ENCODE measurements at places on chromosomes 6 and 20.
A peak's percentile ranks its signal among the peaks of the same experiment; 100 is the strongest.

DNA sequence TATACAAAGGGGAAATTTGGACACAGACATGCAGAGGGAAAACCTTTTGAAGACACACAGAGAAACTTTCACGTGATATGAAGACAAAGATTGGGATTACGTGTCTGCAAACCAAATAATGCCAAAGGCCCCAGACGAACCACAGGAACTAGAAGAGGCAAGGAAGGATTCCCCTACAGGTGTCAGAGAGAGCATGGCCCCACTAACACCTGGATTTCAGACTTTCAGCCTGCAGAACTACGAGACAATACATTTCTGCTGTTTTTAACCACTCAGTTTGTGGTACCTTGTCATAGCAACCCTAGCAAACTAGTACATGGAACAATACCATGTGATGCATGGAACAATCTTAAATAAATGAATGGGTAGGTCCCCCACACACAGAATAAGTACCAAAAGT lies 341.0 kb downstream of the HDGFL1 start:
- no peak for DNase-seq

GRCh38 chr6:161744211-161745067 lies 470.6 kb upstream of the AGPAT4 start:
- DNase-seq: no peak

DNA sequence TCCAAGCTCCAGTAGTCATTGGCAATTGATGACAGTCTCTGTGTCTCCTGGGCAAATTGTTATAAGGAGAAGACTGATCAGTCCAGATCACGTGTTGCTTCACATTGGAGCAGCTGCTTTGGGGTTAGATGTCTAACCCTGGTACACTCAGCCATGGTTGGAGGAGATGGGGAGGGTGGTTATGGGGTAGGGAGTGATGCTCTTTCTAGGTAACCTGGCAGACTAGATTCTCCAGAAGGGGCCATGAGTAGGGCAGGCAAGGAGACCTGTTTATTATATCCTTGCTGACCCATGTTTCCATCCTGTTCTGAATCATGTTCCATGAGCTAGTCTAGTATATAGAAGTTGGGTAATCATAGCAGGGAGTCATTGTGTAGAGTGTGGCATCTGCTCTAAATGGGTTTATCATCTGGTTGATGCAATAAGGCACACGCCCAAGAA lies 50.8 kb upstream of the BACH2 start:
- no peak for DNase-seq

- DNase-seq: no peak
These were observed 48.1 kb downstream of the CTCFL start for GRCh38 chr20:57476641-57477461.

DNA sequence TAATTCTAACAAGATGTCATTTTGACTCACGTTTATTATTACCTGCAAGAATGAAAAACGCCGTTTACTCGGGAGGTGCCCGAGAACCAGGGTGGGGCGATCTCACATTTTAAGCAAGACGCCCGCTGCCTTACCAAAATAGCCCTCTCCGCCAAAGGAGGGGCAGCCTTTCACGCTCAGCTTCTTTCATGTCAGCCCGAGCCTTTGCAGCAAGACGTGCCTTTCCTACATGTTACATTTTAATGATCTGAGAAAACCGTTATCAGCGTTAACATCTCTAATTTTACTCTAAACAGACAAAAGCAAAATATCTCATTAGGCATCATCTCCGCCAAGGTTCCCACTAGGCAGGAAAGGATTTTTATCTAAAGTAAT lies 2.0 kb downstream of the BACH2 start:
- no peak for DNase-seq

GRCh38 chr20:7406671-7407070 lies 533.6 kb downstream of the HAO1 start:
- DNase-seq: no peak

- DNase-seq: no peak
These were observed 233.7 kb downstream of the DLL1 start for GRCh38 chr6:170057034-170057734.

- no peak for DNase-seq
These were observed 194.5 kb upstream of the CDYL start for GRCh38 chr6:4581468-4582385.

DNA sequence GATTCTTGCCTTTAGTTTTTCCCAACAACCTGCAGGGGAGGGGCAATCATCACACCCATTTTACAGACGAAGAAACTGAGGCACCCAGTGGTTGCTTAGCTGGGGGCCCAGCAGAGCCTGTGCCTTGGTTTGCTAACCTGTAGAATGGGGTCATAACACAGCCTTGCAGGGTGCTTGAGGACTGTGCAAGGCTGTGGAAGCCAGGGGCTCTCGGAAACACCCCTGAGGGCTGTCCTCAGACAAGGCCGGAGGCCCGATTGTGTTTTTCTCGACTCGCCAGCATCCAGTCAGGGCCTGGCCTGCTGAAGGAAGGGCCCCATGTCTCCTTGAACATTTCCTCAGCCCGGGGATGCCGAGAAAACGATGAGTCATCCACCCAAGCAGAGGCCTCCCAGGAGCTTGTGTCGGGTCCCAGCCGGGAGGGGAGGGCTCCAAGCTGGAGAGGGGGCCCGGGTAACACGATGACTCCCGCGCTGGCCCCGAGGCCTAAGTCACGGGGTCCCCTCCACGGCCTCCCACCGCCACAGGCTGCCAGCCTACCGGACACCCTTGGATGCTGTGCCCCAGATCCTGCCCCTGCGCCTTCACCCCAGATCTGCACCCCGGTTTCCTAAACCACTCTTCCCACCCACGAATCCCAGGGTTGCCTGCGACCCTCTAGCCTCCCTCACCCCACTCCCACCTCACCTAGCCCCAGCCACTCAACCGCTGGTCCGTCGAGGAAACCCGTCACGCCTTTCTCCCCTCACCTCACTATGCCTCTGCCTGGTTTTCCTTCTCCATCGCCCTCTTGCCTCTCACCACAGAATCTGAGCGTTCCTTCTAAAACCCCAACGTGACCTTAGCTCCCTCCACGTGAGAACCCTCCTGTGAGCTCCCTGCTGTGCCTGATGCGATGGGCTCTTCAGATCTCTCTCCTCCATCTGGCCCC lies 10.6 kb downstream of the NOL4L start:
- no peak for DNase-seq

DNA sequence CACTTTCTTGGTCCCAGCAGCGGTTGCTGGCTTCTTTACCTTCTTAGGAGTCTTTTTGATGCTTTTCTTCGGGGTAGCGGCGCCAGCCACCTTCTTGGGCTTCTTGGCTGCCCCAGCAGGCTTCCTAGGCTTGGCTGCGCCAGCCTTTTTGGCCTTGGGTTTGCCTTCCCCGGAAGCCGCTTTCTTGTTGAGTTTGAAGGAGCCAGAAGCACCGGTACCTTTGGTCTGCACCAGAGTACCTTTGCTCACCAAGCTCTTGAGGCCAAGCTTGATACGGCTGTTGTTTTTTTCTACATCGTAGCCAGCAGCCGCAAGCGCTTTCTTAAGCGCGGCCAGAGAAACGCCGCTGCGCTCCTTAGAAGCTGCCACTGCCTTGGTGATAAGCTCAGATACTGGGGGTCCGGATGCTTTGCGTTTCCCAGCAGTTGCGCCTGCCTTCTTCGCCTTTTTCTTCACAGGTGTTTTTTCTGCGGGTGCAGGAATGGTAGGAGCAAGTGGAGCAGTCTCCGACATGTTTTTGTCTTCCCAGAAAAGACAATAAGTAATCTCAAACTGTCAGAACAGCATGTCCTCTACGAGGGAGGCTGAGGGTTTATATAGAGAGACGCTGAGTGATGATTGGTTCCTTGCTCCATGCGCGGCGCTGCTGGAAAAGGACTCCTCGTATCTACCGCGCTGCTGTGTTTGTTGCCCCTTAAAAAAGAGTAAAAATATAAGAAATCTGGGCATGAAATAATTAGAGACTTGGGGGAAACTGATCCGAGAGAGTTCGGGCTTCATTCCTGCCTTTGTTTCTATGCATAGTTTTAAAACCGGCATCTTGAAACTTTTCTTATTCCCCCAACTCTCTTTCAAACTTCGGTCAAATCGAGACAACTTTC lies 130.3 kb upstream of the BTN3A2 start:
- peak; percentile 36 for DNase-seq

GRCh38 chr20:52410182-52410647 lies 218.6 kb upstream of the ZFP64 start:
- DNase-seq: peak; percentile 19

DNA sequence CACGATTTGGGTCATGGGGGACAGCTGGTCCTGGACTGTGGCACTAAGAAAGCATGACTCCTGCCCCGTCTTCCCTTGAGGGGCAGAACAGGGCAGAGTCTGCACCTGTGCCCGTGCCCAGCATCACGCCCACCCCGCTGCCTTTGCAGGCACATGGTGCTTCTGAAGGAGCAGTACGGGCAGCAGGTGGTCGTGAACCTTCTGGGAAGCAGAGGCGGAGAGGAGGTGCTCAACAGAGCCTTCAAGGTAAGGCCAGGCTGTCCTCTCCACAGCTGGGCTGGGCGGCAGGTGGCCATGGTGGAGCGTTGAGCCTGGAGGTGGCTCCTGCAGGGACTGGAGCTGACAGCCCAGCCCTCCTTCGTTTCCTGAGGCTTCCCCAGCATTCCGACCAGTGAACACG lies 77.4 kb downstream of the SYNJ2 start:
- DNase-seq: no peak

DNA sequence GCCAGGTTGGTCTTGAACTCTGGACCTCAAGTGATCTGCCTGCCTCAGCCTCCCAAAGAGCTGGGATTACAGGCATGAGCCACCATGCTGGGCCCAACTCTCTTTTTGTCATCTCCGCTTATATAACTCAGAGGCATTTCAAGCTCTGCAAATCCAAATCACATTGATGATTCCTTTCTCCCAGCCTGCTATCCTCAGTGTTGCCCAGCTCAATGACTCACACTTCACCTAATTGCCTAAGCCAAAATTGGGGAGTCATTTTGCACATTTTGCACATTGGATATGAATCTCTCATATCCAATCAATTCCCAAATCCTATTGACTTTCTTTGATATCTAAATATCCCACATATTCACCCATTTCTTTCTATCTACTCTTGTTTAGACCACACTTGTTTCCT lies 3.9 kb downstream of the UTRN start:
- no peak for DNase-seq

GRCh38 chr20:61949714-61950640 lies 115.7 kb downstream of the TAF4 start:
- DNase-seq: no peak

GRCh38 chr6:162029873-162030576 lies 697.5 kb downstream of the PRKN start:
- no peak for DNase-seq

- DNase-seq: no peak
These were observed 151.5 kb upstream of the FLRT3 start for GRCh38 chr20:14488756-14489479.

GRCh38 chr20:31572042-31572700 lies 32.9 kb upstream of the ID1 start:
- no peak for DNase-seq

DNA sequence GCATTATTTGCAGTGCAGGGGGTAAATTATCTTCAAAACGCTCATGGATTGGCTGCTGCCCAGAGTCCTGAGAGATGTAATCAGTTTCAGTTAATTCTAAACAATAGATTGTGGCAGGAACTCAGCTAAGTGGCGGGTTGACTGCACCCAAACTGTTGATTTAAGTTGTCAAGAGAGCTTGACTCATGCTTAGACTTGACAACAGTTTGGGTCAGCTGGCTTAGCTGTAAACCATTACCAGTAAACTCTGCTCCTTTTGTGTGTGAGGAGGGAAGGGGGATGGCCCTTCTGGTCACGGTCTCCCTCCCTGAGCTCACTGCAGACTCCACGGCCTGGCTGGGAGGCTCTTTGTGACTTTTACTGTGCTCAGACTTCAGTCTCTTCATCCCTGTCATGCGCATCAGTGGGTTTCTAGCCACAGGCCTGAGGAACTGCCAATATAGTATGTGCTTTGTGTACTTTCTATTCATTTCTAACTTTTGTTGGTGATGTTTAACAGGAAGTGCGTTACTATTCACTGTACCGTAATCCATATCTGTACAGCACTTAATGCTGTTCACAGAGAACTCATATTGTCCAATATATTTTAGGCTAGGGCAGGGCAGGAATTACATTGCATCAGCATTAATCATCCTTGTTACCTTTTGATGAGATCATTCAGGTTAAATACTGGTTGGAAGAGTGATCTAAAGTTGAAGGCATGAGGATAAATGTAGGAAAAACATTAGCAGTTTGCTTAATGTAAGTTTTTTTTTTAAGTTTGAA lies 488.3 kb downstream of the CDKAL1 start:
- no peak for DNase-seq

DNA sequence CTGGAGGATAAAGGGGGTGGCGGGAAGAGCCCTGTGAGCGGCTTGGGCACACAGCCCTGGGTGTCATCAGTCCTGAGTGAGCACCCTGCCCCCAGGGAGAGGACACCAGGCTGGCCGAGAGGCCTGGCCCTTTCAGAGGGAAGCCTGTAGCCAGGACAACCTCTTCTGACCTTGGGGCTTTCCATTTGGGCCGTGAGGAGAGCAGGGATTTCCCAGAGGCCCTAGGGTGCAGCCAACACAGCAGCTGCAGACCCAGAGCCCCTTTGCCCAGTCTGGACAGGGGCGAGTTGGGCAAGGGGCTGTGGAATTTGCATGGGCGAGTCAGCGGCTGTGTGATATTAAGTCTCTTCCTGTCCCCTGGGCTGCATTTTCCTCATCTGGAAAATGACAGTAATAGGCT lies 6.3 kb downstream of the MAP1LC3A start:
- DNase-seq: no peak

GRCh38 chr6:113381232-113381631 lies 475.9 kb upstream of the MARCKS start:
- no peak for DNase-seq

DNA sequence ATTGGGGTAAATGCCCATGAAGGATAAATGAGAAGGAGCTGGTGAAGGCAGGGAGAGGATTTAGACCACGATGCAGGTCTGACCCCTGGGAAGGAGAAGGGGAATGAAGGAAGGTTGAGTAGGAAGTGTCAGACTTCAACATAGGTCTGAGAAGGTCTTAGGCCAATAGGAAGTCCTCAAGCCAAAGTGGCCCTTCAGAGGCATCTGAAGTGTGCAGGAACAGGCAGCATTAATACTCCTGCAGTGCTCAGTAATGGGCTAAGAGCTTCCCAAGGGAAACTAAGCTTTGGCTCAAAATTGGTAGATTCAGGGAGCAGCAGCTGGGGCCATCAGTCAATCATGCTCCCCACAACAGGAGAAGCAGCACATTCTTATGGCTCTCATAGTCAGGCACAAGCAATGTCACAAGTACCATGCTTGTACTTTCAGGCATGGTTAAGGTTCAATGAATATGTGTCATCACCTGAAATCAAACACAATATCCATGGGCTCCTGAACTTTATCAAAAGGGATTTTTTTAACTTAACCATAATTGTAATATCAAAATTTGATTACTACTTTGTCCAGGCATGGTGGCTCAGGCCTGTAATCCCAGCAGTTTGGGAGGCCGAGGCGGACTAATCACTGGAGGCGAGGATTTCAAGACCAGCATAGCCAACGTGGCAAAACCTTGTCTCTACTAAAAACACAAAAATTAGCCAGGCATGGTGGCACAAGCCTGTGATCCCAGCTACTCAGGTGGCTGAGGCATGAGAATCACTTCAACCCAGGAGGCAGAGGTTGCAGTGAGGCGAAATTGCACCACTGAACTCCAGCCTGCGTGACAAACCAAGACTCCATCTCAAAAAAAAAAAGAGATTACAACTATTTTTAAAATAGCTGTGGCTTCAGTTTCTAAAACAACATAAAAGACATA lies 9.9 kb downstream of the RALGAPA2 start:
- no peak for DNase-seq

GRCh38 chr6:30155520-30156261 lies 5.3 kb downstream of the TRIM10 start:
- no peak for DNase-seq
